ENCODE measurements at places on chromosomes 4 and X.

DNA sequence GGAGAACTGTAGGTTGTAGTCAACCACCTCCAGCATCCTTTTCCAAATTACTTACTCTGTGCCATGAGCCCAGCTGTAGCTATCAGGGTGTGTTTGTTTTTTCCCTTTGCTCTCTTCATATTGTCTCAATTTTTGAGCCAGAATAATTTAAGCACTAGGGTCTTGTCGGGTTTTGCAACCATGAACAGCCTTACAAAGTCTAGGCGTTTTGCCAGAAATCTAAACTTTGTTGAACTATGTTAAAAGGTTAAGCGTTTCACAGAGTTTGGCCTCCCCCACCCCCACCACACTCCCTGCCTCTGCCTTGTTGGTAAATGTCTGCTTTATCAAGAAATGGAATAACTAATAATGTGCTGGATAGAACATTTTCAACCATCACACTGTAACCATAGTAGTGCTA, 190.6 kb upstream of the TTC29 start:
- no peak for DNase-seq

- DNase-seq = no peak
These were observed 10.5 kb upstream of the TLR3 start for GRCh38 chr4:186058253-186058979.

DNA sequence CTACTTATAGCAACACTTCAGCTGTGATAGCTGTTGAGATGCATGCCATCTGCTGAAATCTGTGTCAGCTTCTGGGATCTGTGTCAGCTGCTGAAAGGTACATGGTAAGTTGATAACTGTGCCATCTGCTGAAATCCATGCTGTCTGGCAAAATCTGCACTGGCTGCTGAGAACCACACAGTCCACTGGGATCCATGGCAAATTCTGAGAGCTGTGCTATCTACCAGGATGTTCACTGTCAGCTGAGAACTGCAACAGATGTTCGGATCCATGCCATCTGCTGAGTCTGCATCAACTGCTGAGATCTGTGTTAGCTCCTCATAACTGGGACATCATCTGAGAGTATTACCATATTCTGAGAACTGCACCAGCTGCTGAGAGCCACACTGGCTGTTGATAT, 430.5 kb upstream of the POU3F4 start:
- DNase-seq = no peak

GRCh38 chr4:140255927-140256326, 101.9 kb upstream of the MAML3 start:
- no peak for DNase-seq

DNA sequence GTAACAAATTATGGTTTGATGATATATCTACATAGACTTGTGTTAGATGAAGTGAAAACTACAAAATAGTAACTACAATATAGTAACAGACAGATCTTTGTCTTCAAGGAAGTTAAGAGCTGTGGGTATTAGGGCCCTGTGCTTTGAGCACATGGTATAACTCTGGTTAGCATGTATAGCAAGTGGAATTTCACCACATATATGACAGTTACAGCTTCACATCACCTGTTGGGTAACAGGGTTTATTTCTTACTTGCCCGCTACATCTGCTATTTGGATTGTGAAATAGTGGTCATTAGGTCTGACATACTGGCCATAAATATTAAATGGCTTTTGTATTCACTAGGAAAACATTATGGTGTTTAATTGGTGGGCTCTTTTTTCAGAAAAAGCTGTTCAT, 20.2 kb downstream of the OFD1 start:
- peak; percentile 36 for DNase-seq

DNA sequence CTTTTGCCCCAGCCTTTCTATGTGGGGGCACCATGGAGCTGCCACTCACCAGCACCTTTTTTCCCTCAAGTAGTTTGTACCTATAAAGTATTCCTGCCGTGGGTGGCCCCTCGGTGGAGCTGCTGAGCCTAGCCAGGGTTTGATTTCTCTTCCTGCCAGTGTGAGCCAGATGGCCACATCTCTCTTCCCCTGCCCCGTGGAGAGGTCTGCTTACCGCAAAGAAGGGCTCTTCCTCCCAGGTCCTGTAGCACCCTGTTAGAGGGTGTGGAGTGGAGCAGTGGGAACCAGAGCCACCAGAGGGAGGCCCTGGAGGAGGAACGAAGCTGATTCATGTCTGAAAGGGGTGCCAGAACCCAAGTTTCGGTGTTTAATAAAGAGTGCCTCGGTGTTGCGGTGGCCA, 95.4 kb downstream of the PTTG2 start:
- DNase-seq = no peak

DNA sequence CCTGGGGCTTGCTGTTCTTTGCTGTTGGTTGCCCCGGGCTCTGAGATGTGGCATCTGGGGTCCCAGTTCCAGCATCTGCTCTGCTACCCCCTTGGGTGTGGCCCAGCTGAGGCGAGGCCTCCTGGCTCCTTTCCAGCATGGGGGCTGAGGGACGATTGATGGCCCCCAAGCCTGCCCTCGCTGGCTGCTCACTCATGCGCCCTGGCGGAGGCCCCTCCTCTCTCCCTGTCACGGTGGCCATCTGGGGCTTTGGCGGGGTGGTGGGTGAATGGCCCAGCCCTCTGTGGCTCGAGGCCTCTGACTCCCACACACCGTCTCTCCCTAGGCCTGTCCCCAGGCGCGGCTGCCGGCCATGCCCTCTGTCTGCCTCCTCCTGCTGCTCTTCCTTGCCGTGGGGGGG, 1.8 kb downstream of the PLXNA3 start:
- DNase-seq = no peak

- no peak for DNase-seq
These were observed at the start of gene TRAM1L1 for GRCh38 chr4:117084866-117085701. Gene TRAM1L1 (minus strand): TSS chr4:117085576. CDS start chr4:117085393, 183 bp downstream.

DNA sequence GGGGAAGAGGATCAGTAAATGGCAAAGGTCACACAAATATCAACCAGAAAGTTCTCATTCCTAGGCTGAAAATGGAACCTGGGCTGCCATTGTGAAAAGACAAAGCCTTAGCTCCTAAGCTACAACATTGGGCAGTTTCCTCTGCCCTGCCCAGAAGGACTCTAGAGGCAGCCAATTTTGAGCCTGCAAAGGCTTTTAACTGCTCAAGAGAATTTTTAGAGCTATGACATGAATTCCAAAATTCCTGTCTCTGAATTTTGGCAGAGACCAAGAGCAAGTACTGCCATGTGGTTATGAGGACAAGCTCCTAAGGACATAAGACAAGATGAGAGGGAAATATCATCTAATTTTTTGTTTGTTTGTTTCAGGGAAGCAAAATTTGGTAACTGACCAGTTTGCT, 29.6 kb upstream of the IGFBP7 start:
- DNase-seq = no peak

DNA sequence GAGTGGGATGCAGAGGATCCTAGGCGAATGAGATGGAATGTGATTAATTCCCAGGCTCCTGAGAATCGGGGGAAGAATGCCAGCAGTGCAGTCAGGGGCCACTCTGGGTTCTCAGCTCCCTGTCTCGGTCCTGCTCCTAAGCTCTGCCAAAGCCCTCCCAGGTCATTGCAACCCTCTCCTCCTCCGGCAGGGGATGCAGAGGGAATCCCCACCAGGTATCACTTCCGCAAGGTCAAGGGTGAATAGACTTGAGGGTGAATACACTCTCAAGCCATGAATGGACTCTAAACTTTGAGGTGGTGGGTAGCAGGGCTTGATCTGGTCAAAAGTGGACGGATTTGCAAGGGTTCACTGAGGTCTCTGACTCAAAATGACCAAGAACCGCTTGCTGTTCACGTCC, 139.3 kb upstream of the MXRA5 start:
- no peak for DNase-seq

DNA sequence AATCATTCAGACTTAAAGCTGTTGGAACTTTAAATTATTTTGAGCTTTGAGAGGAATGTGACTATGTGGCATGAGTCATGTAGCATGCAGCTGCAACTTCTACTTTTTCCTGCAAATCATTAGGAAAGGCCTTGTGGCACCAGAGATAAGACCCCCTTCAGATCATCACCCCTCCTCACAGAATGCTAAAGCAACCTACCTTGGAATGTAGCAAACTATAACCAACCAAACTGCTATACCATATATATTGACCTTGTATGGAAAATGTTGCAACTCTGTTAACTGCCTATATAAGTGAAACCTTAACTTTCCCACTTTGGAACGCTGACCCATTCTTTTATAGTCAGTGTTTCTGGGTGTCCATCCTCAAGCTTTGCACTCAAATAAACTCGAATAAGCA, 32.0 kb downstream of the ATXN3L start:
- DNase-seq = no peak

All from CD14-positive monocyte (primary cell).